ENCODE measurements at places on chromosomes 7 and 10.

- DNase-seq = peak; percentile 47
These were observed at the start of gene AIFM2 for GRCh38 chr10:70132098-70133029. Gene AIFM2, minus strand, starts transcription at chr10:70132825. Its CDS starts 8,741 bp downstream, at chr10:70124084.

DNA sequence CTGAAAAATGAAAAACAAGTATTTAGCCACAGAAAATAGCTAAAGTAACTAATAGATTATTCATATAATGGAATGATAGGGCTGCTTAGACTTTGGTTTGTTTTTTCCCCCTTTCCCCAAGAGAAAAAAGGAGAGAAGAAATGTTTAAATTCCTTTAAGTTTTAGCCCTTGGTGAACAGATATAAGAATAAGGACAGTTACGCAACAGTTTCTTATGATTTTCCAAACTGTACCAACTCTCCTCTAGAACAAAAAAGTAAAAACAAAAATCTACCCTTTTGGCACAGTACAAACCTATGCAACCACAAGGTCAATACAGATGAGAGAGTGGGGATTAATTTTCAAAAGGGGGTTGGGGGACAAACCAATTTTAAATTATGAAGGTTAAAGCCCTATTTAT lies 227.7 kb downstream of the CHCHD3 start:
- no peak for DNase-seq

DNA sequence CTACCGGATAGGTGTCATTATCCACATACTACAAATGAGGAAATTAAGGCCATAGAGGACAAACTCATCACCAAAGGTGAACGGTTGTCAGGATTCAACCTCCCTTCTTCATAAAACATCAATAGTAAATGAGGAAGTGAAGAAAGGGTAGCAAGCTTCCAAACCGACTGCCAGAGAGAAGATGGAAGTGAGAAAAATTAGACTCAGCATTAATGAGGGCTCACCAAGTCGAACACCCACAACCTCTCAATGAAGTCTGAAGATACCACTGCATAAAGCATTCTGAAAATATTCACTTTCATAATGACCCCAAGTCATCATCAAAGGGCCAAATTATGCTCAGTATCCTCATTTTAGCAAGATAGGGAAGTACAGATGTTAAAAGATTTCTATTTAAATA lies 29.6 kb downstream of the ABCB4 start:
- no peak for DNase-seq

DNA sequence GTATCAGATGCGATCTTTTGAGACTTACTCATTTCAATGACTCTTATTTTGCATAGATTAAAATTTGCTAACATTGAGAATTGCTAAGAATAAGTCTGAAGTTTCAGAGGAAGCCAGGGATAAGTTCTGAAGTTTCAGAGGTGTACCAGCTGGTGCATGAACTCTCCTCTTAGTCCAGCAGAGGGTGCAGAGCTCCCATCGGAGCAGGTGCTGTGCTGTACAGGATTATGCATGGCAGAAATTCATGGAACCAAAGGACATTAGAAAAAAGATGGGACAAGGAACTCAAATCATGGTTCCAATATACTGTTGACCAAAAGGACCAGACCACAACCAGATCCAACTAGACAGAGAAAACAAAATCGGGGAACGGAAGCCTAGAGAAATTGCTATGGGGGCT lies 41.9 kb downstream of the MGAM2 start:
- no peak for DNase-seq

- DNase-seq = no peak
These were observed 15.8 kb downstream of the PLAC9 start for GRCh38 chr10:80148166-80148805.

- no peak for DNase-seq
These were observed 11.6 kb upstream of the CAMK1D start for GRCh38 chr10:12337453-12338372.

- no peak for DNase-seq
These were observed 17.9 kb downstream of the EBF3 start for GRCh38 chr10:129945941-129946760.

DNA sequence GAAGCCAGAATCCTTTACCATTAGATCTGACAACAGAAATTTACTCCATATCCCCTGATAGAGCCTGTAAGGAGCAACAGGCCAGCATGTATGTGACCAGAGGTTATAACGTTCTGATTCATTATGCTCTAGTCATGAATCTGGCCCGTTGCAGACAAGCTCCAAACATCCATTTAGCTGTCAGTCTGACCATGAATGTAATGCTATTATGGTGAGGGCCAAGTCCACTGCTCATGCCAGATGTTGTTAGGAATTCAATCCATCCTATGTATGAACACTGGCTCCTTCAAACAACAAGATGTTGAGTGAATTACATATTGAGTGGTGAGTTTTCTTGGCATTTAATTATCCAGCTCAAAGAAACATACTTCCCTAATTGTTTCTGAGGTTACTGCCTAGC lies 610.1 kb upstream of the ANKRD30A start:
- no peak for DNase-seq

DNA sequence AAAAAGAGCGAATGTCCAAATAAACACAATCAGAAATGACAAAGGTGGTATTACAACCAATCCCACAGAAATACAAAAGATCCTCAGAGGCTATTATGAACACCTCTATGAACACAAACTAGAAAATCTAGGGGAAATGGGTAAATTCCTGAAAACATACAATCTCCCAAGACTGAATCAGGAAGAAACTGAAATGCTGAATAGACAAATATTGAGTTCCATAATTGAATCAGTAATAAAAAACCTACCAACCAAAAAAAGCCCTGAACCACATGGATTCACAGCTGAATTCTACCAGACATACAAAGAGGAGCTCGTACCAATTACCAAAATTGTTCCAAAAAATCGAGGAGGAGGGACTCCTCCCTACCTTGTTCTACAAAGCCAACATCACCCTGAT lies 56.1 kb upstream of the ZNF800 start:
- no peak for DNase-seq

DNA sequence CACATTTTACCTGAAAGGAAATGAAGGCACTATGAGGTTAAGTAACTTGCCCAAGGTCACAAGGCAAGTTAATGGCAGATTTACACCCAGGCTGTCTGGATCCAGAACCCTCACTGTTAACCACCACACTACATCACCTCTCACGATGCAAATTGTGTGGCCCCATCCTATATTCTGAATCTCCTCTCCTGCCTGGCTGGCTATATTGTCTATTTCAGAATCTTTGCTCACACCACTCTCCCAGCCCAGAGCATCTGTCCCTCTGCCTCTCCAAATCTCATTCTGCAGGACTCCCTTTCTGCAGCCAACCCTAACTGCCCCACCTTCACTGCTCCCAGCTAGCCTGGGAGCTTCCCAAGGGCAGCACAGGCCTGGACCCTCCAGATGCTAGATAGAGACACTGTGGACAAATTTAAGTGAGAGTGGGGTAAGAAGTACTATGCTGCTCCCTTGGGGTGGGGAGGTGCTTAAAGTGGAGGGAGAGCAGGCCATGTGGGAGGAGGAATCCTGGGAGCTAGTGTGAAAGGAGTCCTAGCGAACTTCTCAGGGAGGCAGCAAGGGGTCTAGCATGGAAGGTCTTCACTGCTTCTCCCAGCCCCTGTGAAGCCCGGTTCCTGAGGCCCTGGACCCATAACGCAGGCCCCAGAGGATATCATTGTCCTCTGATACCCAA lies 786 bp downstream of the CUEDC2 start:
- no peak for DNase-seq

GRCh38 chr10:132237871-132238270 lies 51.1 kb downstream of the DPYSL4 start:
- no peak for DNase-seq

GRCh38 chr7:31114593-31115343 lies 62.7 kb downstream of the ADCYAP1R1 start:
- no peak for DNase-seq

GRCh38 chr10:58177362-58177947 lies 90.2 kb downstream of the IPMK start:
- DNase-seq = no peak

- DNase-seq = no peak
These were observed 39.9 kb upstream of the DUSP5 start for GRCh38 chr10:110457851-110458250.

DNA sequence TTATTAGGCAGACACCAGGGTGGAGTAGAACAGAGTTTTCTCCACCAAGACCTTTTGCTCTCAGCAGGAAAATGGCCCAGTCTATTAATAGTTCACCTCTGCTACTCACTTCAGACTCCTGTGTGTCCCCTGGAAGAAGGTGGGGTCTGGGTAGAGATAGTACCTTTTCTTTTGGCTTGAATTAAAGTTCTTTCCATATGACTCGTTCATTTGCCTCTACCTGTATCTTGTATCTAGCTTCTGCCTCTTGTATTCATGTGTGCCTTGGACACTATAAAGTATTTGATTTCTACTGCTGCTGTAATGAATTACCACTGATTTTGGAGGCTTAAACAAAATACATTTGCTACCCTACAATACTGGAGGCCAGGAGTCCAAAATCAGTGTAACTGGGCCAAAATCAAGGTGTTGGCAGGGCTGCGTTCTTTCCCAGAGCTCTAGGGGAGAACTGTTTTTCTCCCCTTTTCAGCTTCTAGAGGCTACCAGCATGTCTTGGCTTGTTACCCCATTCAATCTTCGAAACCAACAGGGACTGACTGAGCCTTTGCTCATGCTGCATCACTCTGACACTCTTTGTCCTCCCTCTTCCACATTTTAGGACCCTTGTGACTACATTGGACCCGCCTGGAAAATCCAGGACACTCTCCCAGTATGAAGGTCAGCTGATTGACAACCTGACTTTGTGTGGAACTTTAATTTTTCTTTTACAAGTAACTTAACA lies 155.6 kb upstream of the PRSS58 start:
- no peak for DNase-seq

- DNase-seq = peak; percentile 11
These were observed 120.1 kb downstream of the ARHGAP12 start for GRCh38 chr10:31808258-31809218.

DNA sequence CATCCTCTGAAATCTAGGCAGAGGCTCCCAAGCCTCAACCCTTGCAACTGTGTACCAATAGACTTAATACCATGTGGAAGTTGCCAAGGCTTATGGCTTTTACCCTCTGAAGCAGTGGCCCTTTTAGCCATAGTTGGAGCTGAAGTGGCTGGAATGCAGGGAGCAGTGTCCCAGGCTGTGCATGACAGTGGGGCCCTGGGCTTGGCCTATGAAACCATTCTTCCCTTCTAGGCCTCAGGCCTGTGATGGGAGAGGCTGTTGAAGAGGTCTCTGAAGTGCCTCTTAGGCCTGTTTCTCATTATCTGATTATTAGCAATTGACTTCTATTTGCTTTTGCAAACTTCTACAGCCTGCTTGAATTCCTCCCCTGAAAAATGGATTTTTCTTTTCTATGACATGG lies 612.7 kb upstream of the ZWINT start:
- no peak for DNase-seq

DNA sequence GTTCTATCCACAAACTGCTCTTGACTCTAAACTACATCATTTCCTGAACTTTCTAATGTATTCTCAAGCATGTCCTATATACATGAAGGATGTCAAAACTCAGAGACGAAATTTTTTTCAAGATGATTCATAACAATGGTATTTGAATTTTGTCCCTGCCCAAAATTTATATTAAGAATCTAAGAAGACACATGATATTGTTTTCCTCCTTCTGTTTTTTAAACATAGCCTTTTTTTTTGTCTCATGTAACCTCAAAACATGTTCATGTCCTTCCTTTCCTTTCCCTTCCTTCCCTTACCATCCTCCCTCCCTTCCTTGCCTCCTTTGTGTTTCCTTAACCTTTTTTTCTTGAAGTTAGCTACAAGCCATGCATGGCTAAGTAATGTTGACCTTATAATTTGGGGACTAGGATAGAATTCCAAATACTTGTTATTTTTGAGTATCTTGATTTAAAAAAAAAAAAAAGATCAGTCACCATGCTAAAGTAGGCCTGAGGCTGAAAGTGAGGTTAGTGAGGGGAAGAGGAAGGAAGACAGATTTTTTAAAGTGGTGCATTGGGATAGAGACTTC lies 163.0 kb downstream of the SUGCT start:
- no peak for DNase-seq

GRCh38 chr10:35908451-35908850 lies 266.4 kb upstream of the FZD8 start:
- DNase-seq = no peak

DNA sequence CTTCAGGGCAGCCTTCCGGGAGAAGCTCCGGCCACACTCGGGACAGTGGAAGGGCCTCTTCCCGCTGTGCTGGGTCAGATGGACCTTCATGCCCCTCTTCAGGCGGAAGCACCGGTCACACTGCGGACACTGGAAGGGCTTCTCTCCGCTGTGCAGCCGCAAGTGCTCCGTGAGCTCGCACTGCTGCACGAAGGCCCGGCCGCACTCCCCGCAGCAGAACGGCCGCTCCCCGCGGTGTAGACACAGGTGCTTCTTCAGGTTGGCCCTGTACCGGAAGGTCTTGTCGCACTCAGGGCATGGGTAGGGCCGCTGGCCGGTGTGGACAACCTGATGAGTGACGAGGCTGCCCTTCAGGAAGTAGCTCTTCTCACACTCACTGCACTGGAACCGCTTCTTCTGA lies 14.2 kb upstream of the ZNF786 start:
- DNase-seq = no peak

- no peak for DNase-seq
These were observed 51.7 kb downstream of the HABP2 start for GRCh38 chr10:113604572-113604971.

DNA sequence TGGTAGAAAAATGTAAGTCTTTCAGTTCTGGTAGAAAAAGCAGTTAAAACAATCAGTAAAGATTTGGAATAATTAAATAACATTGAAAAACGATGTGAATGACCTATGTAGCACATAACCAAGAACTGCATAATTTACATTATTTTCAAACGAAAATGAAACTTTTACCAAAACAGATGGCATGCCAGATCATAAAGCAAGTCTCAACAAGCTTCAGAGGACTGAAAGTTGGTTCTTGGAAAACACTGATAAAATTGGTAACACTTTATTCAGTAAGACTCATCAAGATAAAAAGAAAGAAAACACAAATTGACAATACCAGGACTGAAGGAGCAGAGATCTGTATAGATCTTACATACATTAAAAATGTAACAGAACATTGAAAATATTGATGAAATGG lies 92.8 kb downstream of the VIPR2 start:
- DNase-seq = no peak

DNA sequence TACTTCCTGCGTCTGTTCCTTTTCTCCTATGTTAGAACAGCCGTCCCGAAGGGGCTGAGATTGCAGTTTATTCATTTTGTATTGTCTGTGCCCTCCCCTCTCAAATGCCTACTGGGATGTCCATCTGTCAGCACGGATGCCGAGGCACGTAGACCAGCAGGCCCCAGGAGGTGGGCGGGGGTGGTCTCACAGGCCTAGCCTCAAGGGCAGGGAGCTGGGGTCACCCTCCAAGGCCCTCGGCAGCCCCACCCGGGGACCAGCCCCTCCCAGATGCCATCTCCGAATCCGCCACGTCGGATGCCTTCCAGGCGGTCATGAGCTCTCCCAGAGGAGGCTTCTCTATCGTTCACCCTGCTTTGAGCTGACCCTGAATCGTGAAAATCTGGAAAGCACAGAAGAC lies 59.7 kb downstream of the ELFN1 start:
- DNase-seq = no peak

GRCh38 chr10:49679480-49679893 lies at the start of gene C10orf53:
Gene C10orf53, plus strand, starts transcription at chr10:49679651. Its CDS starts 47 bp downstream, at chr10:49679698.
- no peak for DNase-seq

All from CD4-positive, alpha-beta T cell treated with Interleukin-6 for 4 hours (primary cell).